ENCODE measurements at places on chromosomes 4 and X.

DNA sequence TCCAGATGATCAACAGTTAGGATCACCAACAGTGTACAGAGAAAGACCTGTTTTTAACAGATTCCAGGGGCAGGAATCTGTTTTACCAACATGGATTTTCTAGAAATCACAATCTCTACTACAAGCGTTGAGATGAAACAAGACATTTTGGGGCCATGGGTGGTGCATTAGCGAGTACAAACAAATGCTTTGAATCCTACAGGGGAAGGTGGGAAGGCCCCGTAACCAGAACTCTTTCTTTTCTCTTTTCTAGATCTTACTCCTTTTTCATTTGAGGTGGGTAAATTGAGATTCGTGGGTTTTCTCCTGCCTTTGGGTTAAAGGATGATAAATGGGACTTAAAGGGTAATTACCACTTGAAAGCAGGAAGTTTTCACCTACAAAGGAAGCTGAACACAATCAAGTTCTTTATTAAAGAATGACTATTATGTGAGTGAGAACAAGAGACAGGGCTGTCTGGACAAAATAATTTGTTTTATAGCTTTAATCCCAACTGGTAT is 189.9 kb upstream of the ANXA3 start:
- no peak for DNase-seq

DNA sequence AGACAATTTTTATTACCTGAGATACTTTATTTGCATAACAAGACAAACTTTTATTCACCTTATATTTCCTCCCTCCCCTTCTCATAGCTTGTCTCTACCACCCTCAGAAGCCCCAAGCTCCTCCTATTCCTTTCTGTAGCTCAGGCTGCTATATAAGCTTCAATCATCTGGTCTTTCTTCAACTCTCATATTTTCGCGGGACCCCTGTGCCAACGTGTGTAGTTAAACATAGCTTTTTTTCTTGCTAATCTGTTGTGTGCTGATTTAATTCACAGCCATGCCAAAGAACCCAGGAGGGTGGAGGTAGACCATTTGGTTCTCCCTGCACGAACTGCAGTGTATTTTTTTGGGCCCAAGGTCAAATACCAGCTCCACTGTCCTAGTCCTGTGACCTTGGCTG is 21.1 kb upstream of the CD38 start:
- no peak for DNase-seq

DNA sequence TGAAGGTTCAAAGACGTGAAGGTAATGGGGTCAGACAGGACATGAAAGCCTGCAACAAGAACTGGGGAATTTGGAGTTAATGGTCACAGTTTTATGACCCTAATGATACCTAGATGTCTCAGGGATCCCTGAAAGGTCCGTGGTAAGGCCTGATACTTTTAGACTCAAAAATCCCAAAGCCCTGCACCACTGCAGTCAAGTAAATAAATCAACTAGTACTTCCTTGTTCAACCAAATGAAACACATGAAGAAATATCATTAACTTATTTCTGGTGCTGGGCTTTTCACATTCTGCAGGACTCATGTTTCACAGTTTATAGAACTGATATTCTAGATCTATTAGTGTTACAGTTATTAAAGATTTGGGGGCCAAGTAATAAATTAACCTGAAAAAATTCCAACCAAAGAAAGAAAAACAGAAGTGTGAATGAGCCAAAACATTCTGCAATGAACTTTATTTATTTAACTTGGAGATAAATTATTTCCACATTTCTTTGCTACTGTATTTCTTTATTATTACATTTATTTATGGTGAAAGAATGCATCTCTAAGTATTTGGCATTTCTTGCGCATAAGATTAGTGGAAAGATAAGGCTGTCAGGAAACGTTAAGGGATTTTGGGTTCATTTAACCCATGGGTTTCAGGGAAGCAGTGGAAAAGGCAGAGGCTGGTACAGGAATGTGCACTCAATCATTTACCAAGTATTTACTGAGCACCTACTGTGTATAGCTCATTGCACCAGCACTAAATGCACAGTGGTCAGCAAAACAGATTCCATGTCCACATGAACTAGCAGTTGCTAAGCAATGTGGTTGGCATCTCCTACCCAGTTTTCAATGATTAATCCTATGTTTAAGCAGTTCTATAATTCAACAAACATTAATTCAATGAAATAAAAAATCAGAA is 8.7 kb downstream of the WDFY3 start:
- no peak for DNase-seq

GRCh38 chrX:103536071-103536470 is 16.8 kb upstream of the RAB40A start:
- no peak for DNase-seq

GRCh38 chr4:123784626-123785025 is 388.0 kb downstream of the SPRY1 start:
- no peak for DNase-seq

All from T1000 (cell line).